ENCODE measurements at places on chromosomes 3 and 15.

DNA sequence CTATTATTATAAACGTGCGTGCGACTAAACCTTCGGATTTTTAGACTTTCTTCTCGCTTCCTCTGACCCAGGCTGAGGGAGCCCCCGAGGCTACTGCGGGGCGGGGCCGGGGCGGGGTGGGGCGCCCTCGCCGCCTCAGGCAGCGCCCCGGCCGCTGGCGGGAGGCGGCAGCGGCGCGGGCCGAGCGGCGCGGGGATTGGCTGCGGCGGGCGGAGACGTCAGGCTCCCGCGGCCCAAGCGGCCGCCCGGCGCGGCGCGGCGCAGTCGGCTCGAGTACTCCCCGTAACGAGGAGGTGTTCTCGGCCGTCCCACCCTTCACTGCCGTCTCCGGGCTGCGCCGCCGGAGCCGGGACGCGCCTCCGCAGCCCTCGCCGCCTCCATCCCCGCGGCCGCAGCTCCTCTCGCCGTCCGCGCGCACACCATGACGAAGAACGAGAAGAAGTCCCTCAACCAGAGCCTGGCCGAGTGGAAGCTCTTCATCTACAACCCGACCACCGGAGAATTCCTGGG lies at the start of gene ATP1B3:
Gene ATP1B3 (plus strand): TSS at position 263 of the 510 bp plus-strand sequence. CDS start 159 bp downstream, at position 422.
- peak; percentile 87 for DNase-seq

DNA sequence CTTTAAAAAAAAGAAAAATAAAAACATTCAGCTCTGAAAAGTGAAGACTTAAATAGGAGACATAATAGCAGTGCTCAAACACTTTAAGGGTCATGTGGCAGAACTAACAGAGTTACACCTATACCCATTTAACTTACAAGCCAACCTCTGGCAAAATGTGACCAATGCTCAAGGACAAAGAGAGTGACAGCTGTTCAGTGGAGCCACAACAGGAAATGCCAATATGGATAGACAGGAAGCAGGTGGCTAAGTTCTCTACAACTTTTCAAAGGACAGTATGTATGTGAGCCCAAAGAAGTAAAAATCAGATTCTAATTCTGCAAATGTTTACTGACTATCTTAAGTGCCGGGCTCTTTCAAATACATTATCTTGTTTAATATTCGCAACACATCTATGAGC lies 3.4 kb downstream of the TMCC1 start:
- DNase-seq: no peak

- DNase-seq: no peak
These were observed 110.9 kb downstream of the BDH1 start for GRCh38 chr3:197444793-197445379.

GRCh38 chr3:101099791-101100190 lies 106.6 kb upstream of the ABI3BP start:
- no peak for DNase-seq

- DNase-seq: peak; percentile 57
These were observed 2.3 kb downstream of the FBXL22 start for GRCh38 chr15:63599401-63600000.

GRCh38 chr3:114451561-114452018 lies 157.8 kb downstream of the TIGIT start:
- no peak for DNase-seq

- DNase-seq: no peak
These were observed 62.9 kb upstream of the AGBL1 start for GRCh38 chr15:86016750-86017149.

- DNase-seq: no peak
These were observed 104.3 kb upstream of the RNU6-1 start for GRCh38 chr15:67944010-67944641.

GRCh38 chr3:51799879-51800749 lies 21.1 kb upstream of the IQCF6 start:
- peak; percentile 35 for DNase-seq

DNA sequence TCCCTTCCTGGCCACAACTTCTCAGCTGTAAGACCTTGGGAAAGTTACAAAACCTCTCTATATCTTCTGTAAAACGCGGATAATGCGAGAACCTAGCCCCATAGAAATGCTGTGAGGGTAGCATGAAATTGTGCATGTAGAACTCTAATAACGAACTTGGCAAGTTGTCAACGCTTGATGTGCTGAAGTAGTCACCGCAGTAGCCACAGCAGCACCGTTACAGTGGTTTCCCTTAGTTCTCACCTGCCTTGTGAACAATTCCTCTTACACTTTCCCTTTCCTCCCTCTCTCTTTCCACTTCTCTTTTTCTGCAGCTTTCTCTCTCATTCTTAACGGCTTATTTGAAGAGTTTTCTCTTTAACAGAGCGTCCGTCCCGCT lies 447 bp upstream of the SHQ1 start:
- DNase-seq: peak; percentile 48

- no peak for DNase-seq
These were observed 613.4 kb downstream of the ZPLD1 start for GRCh38 chr3:103048068-103048722.

- DNase-seq: no peak
These were observed 63.5 kb downstream of the FEM1B start for GRCh38 chr15:68340726-68341671.

DNA sequence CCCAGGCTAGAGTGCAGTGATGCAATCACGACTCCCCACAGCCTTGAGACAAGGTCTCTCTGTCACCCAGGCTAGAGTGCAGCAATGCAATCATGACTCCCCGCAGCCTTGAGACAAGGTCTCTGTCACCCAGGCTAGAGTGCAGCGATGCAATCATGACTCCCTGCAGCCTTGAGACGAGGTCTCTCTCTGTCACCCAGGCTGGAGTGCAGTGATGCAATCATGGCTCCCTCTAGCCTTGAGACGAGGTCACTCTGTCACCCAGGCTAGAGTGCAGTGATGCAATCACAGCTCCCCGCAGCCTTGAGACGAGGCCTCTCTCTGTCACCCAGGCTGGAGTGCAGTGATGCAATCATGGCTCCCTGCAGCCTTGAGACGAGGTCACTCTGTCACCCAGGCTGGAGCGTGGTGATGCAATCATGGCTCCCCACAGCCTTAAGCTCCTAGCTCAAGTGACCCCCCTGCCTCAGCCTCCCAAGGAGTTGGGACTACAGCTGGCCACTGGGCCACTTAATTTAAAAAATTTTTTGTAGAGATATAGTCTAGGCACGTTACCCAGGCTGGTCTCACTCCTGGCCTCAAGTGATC lies 26.1 kb downstream of the TFRC start:
- no peak for DNase-seq
